Fibroblast of skin of back (primary cell): ENCODE measurements at places on chromosomes 4 and X.

GRCh38 chrX:110743679-110744340 is 51.8 kb downstream of the CHRDL1 start:
- DNase-seq: no peak

GRCh38 chr4:51960486-51960885 is 59.7 kb downstream of the LRRC66 start:
- no peak for DNase-seq

GRCh38 chrX:48590203-48591103 is 6.8 kb upstream of the WDR13 start:
- no peak for DNase-seq

DNA sequence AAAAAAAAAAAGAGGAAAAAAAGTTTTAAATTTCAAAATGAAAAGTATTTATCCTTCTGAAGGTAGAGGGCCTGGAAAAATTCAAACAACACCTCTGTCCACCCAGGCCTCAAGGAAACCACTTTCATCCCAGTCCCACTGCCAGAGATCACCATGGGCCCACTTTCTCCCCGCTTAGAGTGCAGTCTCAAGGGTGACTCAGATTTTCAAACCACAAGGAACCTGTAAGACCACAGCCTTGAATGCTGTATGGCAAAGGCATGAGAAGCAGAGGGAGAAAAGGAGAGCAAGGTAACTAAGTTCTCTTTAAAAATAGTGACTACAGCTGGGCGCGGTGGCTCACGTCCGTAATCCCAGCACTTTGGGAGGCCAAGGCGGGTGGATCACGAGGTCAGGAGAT is 87.9 kb upstream of the PACRGL start:
- DNase-seq: no peak
